ENCODE measurements at places on chromosomes 16 and 17. TPM values are rescaled to one million over a fixed set of nuclear protein-coding genes. Genes with fewer than 3 reads are reported as not detected.

DNA sequence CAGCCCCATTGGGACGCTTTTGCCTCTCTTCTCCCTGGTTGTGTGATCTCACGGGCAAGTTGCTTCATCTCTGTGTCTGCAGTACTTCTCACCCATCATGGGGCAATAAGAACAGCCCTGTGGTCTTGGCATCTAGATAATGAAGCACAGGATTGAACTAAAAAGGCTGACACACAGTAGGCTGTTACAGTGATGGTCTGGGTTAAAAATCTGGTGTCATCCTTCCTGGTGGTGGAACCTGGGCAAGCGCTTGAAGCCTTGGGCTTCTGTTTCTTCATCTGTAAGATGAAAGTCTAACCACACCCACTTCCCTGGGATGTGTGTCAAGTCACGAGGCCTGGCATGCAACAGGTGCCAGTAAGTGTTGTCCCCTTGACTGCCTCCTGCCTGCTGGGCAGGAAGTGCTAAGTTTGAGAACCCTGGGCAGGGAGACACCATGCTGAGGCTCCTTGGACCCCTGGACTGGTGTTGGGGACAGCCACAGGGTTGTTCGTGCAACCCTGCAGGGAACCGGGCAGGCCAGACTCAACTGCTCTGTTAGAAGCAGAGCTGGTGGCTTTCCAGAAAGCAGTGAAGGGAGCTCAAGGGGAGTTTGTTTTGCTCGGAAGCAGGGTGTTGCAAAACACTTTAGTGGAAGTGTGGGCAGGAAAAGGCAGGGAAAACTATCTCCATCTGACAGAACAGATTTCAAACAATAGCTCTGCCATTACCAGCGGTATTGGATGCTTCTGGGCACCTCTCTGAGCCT is 5.9 kb upstream of the MAP2K3 start:
- peak; percentile 86 for DNase-seq

GRCh38 chr16:12459391-12460063 is 344.2 kb downstream of the CPPED1 start:
- peak; percentile 20 for DNase-seq

DNA sequence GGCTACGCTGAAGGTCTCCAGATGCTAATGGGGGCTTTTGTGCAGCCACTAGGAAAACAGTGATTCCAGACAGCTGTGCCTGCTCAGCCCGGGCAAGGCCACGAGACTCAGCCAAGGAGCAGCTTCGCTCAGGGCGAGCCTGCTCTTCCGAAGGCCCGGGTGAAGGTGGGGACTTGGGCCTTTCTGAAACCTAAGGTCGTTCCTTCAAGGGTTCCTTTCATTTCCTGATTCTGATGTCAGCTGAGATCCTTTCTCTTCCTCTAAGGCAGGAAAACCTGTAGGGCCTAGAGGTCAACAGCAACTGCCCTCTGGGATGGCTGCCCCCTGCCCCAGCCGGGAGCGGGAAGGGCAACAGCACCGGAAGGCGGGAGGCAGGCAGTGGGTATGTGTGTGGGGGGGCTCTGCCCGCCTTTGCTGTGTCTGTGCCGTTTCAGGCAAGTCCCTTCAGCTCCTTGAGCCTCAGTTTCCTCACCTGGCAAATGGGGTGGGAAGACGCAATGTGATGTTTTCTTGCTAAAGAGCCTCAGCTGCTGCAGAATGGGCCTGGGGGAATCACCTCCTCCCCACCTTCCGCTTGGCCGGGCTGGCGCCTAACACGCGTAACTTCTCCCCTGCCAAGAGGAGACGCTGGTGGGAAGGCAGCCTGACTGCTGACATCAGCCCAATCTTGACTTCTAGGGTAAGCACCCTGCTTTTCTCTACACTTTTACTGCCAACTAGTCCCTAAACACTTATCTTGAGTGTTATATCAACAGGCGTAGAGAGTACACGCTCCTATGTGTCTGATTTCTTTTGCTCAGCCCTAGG is 32.8 kb downstream of the IRF8 start:
- no peak for DNase-seq

GRCh38 chr16:28040039-28040438 is 23.5 kb downstream of the GSG1L start:
- no peak for DNase-seq

DNA sequence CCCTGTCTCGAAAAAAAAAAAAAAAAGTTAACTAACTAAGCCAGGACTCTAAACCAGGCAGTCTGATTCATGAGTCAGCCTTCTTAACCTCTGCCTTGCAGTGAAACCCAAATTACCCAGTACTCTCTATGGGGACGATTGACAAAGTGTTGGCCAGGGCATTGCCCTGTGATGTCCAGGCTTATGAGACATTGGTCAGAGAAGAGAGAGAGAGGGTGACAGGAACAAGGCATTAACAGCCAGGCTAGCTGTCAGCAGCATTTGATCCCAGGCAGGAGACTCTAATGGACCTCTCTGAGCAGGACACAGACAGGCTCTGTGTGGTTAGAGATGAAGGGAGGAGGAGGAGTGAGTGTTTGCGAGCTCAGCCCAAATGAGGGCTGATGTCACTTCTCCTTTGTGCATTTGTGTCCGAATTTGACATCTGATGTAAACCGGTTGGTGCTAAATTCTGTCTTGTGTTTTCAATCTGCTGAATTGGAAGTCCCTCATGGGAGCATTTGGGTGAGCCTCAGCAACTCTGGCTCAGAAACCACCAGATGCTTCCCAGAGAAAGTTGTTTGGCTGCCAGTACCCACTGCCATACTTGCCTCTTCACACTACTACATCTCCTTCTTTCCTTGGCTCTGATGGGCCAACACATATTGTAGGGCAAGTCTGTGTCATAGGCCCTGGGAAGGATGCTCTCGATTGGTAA is 4.3 kb upstream of the MYL4 start:
- no peak for DNase-seq

DNA sequence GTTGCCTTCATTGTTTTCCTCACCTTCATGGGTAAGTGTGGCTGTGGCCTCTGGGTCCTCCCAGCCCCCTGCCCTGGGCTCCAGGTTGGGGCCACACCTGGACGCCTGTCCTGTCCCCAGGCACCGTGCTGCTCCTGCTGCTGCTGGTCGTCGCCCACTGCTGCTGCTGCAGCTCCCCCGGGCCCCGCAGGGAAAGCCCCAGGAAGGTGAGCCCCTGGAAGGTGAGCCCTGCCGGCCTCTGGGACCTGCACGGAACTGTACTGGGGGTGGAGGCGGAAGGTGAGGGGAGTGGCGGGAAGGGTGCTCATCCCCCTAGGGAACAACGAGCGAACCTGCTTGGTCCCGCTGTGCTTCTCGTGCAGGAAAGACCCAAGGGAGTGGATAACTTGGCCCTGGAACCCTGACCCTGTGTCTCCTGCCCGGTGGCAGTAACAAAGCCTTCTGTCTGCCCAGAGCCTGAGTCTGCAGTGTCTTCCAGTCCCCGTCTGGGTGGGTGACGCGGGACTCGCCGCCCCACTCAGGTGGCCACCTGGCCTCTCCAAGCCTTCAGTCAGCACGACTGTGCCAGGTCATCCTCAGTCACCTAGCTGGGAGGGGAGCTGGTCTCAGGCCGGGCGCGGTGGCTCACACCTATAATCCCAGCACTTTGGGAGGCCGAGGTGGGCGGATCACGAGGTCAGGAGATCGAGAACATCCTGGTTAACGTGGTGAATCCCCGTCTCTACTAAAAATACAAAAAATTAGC is 831 bp downstream of the SMIM22 start:
- DNase-seq = peak; percentile 50

DNA sequence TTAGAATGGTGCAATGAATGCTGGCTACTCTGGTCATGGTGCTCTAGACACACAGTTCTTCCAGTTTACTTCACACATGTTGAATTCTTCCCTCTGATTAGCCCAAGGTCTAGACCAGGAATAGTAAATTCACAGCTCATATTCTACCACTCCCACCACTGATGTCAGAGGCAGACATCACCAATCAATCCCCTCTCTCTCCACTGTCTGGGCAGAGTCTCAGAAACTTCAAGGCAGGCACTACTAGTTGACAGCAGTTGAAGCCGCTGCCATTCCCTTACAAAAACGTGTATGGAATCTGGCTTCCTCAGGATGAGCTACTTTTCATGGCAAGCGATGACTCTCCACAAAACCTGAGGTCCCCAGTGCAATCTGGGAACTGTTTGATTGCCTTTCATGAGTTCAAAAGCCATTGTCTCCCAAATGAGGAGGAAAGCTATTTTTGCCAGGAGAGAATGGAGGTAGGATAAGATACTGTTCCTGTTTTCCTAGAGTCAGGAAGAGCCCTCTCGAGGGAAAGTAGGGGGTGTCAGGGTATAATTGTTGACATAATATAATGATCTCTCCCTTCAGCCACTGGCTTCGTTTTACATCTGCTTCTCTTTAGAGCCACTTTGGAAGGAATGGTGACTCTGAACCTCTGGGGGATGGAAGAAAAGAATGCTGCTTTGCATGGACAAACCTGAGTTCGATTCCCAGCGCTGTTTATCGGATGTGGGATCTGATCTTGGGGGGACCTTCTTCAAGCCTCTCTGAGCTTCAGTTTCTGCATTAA is 90.0 kb downstream of the FOXL1 start:
- DNase-seq = no peak

The MCRIP2 gene
- total RNA-seq = 158 TPM

DNA sequence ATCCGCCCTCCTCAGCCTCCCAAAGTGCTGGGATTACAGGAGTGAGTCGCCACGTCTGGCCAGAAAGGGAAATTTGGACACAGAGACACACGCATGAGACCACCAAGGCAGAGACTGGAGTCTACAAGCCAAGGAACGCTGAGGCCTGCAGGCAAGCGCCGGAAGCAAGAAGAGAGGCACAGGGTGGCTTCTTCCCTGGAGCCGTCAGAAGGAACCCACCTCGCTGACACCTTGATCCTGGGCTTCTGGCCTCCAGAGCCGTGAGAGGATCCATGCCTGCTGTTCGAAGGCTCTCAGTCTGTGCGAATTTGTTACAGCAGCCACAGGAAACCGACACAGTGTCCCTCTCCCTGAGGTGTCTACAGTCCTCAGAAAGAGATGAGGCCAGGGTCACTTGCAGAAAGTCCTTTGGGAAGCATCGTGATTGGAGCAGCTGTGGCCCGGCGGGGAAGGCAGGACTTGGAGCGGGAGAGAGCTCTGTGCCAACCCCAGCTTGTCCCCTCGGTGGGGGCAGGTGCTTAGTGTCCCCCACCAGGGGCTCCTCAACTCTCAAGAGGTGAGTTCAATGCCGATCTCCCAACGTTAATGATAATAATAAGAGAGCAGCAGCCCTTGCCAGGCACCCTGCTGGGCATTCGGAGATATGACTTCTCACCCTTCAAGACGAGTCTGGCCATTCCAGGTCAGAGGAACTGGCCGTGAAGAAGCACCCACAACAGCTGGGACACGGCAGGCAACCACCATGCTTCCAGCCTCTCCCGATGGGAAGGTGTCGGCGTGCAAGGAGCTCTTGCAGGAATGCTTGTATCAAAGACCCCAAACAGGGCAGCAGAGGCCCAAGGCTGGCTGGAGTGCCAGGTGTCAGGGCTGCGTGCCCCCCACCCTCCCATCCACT is 68.4 kb upstream of the TNRC6C start:
- DNase-seq = no peak

The GLIS2 gene
- 4.1 TPM for total RNA-seq

GRCh38 chr17:6701719-6702118 is 11.4 kb downstream of the SLC13A5 start:
- peak; percentile 30 for DNase-seq

The RAPGEFL1 gene
- 108 TPM for total RNA-seq

- DNase-seq = peak; percentile 55
These were observed 889 bp downstream of the MBTD1 start for GRCh38 chr17:51258756-51259563.

DNA sequence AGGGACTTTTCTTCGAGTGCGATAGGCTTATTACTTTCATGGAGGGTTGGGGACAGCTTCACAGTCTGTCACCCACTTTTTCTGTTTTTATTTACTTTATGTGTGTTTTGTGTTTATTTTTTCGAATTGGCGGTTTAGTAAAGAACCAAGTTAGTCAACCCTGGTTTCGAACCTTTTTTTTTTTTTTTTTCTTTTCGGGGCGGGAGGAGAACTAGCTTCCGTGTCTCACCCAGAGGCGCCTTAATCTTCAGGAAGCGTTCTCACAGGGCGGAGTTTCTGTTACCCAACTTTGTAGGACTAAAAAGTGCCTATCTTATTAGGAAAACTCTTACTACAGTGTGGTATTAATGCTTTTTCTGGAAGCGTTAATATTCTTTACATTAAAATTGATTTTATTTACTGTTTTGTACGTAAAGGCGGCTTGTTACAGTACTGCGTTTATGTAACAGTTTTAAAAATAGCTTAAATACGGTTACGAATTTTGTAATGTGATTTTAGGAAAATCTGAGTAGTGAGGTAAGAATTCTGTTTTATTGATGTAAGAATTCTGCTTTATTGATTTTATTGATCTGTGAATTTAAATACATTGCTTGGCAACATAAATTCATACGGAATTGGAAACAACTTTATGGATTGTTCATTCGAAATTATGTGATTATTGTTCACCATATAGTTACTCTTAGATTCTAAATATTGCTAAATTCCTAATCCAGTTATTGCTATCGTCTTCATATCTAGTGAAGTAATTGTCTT is 885 bp downstream of the ZNF207 start:
- peak; percentile 48 for DNase-seq

DNA sequence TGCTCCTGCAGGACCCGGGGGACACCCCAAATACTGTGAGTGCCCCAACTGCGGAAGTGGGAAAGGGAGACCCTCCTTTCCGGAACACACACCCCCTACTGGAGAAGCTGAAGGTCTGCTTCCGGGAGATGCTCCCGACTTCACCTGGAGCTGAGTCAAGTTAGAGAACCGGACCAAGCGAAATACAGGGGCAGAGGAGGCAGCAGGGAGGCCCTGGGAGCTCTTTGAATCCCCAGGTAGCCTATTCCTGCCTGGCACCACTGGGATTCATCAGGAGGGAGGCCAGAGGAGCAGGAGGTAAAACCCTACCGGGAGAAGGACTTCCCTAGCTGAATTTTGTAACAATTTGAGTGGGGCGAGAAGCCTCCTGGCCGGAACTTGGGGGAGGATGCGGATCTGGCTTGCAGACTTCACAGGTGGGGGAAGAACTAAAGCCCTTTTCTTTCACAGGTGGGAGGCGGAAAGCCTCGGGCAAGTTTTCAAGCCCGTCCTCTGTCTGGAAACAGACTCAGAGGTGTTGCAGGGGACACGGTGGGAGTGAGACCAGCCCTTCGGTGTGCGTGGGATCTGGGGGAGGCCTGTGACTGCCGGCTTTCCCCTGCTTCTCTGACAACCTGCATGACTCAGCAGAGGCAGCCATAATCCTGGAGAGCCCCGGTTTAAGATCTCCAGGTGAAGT is 22.4 kb upstream of the TEKT1 start:
- DNase-seq = no peak

DNA sequence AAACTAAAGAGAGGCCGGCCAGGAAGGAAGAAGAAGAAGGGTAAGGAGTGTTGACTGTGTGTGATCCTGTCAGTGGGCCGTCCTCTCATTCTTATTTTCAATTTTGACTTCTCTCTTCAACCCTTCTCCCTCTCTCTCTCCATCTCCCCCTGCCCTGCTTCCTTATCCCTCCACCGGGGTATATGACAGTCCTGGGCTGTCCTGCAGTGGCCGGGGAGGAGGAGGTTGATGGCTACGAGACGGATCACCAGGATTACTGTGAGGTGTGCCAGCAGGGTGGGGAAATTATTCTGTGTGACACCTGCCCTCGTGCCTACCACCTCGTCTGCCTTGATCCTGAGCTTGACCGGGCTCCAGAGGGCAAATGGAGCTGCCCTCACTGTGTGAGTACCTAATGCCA is 5.6 kb downstream of the CHD3 start:
- DNase-seq = no peak

Data from colonic mucosa (tissue), 4 donors.